Midbrain (tissue), 1 donor: ENCODE measurements at places on chromosomes 1 and 21.

DNA sequence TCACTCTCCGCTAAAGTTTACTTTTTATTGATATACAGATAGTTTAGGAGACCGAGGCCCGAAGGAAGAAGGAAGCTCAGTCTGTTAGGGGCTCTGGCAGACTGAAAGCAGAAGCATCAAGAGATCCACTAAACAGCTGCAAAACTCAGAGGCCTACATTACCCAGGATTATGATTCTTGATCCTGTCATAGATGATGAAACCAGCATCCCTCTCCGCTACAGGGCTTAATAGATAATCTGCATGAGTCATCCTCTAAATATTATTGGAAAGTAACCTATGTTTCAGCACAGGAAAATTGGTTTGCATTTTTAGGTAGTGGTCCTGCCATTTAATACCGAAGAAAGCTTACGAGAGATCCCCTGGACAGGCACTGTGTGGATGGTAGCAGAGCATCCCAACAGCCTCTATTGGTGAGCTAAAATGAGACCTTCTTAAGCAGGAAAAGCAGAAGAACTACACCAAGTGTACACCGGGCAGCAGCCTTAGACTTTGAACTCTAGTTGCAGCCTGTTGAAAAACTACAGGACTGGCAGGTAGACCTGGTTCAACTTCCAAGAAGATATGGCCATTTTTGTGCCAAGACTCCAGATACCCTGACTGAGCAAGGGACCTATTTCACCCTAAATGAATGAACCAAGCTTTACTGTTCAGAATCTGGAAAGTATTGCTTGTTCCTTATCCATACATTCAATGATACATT is 6.8 kb downstream of the CASQ2 start:
- no peak for DNase-seq

DNA sequence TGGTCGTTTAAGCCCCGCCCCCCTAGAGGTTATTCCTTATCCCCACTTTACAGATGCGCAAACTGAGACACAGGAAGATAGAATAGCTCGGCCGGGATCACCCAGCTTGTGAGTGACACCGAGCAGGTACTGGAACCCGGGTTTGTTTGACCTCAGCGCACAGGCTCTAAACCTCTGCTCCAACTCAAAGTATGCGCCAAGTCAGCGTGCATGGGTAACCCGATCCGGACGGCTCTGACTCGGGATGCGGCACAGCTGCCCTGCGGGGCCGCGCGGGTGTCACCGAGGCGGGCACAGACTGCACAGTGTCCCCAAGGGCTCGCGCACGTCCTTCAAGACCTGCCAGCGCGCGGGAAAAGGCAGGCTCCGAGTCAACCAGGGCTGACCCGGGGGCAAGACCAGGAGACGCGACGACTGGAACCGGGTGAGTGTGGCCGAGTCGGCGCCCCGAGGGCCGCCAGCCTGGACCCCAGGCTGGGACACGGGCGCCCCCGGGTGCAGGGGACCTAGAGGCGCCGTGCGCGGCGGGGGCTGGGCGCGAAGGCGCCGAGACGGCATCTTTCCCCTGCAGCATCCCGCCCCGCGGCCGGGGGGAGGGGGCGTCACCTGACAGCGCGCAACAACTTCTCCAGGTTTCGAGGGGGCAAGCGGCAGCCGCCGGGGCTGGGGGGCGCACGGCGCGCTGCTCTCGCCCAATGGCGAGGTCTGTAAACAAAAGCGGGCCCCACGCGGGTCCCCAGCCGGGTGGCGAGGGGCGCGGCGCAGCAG is 101.9 kb upstream of the SOD1 start:
- no peak for DNase-seq

DNA sequence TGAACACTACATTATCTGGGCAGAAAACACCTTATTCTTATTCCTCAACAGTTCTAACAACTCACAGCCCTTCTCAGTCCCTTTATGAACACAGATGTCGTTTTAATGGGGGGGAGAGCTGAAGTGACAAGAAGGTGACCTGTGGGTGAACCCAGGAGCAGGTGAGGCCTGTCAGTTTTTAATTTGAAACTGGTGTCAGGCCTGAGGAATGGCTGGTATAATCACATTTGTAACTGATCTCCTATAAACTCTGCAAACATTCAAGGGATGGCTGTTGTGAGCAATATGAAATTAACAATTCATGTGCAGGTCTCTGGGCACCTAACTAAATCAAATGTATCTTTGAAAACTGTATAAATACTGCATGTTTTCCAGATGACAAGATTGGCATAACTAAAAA is 362.1 kb upstream of the NR5A2 start:
- DNase-seq = no peak

- DNase-seq = no peak
Measured at GRCh38 chr1:181334724-181335123, 148.6 kb upstream of the CACNA1E start.

GRCh38 chr1:107877745-107878144 is 87.2 kb downstream of the VAV3 start:
- no peak for DNase-seq

- DNase-seq = no peak
Measured at GRCh38 chr1:172390683-172391551, 29.6 kb upstream of the C1orf105 start.

DNA sequence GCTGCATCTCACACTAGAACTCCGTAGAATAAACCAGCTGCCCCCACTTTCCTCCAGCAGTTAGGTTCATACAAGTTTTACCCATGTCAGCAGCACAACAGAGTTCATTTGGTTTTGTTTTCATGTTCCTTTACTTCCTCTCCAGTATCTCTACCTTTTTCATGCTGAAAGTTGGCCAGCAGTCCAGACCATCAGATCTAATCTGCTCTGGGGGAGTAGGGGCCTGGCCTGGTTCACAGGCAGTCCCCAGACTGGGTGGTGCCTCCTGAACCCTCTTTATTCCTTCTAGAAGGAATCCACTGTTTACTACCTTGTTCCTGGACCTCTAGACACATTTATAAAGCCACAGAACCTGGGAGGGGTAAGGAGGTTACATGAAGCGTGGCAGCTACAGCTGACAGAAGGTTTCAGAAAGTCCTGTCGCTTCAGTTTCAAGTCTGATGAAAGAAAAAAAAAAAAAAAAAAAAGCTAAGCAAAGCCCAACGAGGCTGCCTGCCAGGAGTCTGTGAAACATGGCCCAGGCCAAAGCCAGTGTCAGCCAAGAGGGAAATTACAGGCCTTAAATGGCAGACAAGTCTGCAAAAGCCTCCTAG is 184.6 kb upstream of the JUN start:
- DNase-seq = peak; percentile 11

GRCh38 chr1:55124470-55124869 is 85.1 kb downstream of the PCSK9 start:
- DNase-seq = no peak

DNA sequence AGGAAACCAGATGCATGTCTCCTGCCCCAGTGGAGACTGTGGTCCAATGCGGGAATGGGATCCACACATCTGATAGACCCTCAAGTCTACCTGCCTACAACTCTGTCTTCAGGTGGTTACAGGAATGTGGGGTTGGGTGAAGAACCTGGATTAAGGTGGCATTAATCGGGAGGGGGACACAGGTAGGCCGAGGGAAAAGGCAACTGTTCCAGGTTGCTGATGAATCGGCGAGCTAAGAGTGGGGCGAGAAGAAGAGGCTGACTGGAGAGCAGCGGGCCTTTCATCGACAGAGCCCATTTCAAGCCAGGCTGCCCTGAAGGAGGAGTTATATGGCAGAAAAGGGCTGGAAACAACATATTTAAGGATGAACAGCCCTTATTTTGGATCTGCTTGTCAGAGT is 836 bp downstream of the CD2 start:
- DNase-seq = no peak

DNA sequence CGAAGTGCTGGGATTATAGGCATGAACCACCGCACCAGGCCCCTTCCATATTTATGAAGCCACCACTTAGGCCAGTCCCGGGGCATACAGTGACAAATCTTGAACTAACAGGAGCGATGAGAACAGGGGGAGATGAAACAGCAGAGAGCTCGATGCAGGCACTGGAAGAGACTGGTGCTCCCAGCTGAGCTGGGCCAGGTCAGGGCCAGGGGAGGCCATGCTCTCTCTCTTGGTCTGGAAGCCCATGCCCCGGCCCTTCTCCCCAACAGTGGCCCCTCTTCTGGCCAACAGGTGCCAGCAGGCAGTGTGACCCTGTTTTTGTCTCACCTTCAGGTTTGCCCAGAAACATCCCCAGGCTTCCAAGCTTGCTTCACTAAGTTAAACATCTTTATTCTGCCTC is 269.9 kb upstream of the C1orf174 start:
- no peak for DNase-seq

DNA sequence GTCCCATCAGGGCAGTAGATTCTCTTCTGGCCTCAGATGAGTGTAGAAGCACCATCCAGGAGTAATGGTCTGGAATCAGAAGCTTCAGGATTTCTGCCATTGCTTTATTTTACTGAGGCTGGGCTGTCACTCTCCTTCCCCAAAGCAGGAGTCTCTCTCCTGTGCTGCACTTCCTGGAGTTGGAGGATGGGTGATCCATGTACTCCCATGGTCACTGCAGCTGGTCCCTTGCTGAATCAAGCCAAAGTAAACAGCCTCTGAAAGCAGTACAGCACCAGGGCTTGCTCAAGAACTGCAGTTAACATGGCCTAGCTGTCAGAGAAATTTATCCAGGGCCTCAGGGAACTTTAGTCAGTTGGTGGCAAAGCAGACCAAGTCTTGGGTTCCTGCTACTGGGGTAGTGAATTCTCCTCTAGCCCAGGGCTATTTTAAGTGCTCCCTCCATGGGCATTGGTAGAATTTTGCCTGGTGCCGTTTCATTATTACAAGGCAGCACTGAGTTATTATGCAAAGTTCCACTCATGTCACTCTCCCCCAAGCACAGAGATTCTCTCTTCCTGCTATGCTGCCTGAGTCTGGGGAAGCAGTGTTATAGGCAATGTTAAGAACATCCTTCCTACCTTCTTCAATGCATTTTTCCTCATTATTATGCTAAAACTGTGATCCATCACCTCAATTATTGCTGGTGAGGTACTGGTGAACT is 29.5 kb downstream of the DRAM2 start:
- no peak for DNase-seq

- DNase-seq = no peak
Measured at GRCh38 chr1:54615531-54616279, 7.6 kb downstream of the FAM151A start.

DNA sequence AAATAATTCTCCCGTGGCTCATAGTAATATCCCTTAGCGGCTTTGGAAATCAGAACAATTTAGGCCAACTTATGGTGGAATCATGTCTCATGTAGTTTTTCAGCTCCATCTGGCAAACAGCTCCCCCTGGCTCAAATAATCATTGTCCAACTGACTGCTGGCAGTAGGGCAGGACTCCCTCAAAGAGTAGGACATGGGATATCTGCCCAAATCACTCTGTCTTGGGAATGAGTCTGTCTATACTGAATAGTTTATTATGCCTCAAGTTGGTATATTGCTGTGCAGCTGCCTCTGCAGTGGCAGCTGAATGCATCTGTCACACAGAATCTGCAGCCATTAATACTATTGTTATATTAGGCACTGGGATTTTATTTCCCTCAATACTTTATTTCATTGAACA is 255.7 kb downstream of the COL11A1 start:
- no peak for DNase-seq

DNA sequence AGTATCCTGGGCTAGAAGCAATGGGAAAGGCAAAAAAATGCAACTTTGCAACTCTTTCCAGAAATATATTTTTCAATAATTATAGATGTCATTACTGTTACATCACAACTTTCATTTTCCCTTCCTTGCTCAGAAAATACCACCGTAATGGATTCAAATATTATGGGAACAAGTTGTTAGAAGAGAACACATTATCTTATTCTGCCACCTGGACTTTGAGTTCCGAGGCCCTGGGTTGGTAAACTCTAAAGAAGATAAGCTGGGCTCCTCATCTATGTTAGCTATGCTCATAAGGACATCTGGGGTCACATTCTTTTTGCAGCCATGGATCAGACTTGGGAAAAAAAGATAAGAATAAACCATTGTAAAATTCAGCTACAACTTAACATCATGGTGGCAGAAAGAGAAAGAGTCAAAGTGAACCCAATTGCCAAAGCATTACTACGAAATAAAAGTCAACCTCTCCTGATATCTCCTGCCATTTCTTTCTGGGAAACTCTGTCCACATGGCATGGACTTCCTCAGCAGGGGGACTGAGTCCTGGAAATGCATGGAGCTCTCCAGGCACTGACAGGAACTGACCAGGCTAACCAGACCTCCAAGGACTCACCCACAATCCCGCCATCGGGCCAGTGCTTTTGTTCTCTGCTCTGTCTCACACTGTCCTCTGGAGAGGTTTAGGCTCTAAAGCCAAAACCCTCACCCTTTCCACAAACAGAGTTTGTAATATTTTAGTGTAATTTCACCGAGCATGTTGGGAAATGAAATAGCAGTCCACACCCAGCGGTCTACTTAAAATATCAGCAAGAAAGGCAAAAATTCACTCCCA is 499.1 kb upstream of the RUNX1 start:
- DNase-seq = no peak

DNA sequence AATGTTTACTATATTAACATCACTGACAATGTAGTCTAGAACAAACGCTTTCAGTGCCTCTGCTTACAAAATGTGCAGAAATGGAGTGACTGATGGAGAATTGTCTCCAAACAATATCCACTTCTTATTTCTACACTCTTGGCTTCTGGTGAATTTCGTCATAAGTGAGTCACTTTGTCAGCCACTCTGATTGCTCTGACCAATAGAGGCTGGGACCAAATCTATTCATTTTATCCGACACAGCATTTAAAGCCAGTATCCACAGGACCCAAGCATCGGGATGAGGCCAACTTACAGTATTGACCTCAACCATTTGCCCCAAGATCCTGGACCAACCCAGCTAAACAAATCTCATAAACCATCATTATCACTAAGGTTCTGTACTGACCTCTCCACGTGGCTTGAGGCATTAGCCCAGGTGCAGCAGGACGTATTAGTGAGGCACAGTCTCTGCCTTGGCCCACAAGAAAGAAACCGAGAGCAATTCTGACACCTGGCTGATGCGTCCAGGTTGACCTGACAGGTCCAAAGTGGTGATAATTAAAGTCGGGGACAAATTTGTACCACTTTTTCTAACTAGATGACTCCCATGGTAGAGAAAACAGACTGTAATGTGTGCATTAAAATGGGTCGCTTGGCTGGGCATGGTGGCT is 53.3 kb upstream of the ERO1B start:
- no peak for DNase-seq

GRCh38 chr1:230609208-230609607 is 33.1 kb upstream of the COG2 start:
- no peak for DNase-seq

- no peak for DNase-seq
Measured at GRCh38 chr1:9809100-9809510, 14.7 kb downstream of the CLSTN1 start.

GRCh38 chr1:167612587-167613385 is 17.2 kb upstream of the RCSD1 start:
- DNase-seq = no peak

GRCh38 chr1:40849801-40850592 is 12.2 kb downstream of the CITED4 start:
- DNase-seq = peak; percentile 61
